Keratinocyte (primary cell): ENCODE measurements at places on chromosomes 11 and 22.

- no peak for DNase-seq
Observed at GRCh38 chr11:99066618-99067317, 46.0 kb downstream of the CNTN5 start.

- DNase-seq, result no peak
Observed at GRCh38 chr11:70306586-70307033, 36.1 kb downstream of the PPFIA1 start.

DNA sequence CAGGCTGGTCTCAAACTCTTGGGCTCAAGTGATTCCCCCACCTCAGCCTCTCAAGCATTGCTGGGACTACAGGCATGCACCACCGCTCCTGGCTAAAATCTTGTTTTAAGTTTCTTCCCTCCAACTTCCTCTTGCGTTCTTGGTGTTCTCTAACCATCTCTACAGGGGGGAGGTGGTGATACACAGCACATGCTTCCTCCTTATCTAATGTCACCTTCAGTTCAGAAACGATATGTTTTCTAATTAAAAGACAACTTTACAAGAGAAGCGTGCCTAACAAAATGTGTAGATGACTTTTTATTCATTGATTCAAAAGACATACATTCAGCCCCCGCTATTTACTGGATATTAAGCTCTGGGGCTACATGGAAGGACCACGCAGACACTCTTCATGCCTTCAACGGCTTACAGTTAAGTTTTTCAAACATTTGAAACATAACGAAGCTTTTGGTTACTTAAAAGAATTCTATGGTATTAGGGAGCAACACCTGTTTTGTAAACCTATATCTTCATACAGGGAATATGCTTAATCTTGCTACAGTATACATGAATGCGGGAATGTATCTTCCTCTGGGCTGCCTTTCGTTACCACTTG lies 933 bp upstream of the DLAT start:
- DNase-seq, result no peak

- DNase-seq, result no peak
Observed at GRCh38 chr11:17974246-17974645, 38.6 kb downstream of the SERGEF start.

DNA sequence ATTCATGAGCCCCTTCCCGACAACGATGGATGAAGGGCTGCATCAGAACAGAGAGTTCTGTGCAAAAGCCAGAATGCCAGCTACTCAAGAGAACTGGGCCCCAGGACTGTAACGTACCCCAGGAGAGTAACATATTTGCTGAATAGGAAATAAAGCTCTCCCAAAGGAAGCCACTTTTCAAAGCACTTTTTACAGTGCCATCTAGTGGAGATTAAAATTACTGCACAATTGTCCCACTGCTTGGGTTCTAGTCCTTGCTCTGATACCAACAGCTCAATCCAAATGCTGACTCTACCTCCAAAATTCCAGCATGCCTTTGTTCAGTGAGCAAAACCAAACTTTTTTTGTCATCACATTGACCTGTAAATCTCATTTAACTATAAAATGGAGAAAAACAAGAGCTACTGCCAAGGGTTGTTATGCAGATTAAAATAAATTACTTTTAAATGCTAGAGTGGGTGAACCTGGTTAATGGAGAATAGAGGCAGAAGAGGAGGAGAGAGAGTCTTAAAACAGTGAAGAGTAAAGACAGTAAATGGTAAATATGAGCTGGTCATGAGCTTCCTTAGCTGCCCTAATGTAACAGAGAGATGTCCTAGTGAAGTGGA lies 87.6 kb upstream of the FSHB start:
- no peak for DNase-seq

DNA sequence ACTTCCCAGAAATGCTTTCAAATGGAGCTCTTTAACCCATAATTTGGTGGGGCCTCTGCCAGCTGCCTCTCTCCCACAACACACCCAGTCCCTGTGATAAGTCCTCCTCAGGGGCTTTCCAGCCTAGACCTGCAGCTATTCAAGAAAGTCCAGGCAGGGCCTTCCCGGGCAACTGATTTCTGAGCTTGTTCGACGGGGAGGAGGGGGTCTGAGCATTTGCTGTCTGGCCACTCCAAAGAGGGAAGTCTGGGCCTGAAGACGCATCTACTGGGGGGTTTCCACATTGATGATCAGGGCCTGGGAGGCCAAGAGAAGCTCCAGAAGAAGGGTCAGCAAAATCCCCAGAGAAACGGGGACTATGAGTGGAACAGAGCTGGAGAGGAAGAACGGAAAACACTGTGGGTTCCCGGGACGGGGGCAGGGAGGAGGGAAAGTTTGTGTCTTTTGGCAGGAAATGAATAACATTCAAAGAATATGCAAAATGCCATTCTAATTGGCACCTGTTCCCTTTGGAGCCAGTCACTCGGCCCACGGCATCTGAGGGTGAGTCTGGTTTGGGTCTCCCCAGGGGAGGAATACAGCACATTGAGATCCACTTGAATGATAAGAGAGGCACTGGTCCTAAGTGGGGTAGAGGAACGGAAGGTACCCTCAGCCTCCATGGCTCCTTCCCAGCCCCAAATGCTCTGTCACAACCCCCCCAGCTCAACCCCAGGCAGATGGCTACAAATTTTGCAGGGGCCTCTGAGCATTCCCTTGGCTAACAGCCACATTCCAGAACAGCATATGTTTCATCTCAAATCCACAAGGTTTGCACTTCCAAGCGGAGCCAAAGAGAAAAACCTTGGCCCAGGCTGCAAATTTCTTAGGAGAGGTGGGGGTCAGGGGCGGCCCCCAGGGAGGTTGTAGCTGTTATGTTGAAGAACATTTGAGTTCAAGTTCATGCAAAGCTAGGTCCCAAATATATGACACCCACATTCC lies 72.0 kb downstream of the RPUSD4 start:
- no peak for DNase-seq

- no peak for DNase-seq
Observed at GRCh38 chr11:86893235-86893634, 62.0 kb downstream of the FZD4 start.

- no peak for DNase-seq
Observed at GRCh38 chr11:72989727-72990126, 152.4 kb downstream of the FCHSD2 start.

GRCh38 chr11:48307760-48308386 lies 1.9 kb downstream of the OR4S1 start:
- DNase-seq, result no peak

DNA sequence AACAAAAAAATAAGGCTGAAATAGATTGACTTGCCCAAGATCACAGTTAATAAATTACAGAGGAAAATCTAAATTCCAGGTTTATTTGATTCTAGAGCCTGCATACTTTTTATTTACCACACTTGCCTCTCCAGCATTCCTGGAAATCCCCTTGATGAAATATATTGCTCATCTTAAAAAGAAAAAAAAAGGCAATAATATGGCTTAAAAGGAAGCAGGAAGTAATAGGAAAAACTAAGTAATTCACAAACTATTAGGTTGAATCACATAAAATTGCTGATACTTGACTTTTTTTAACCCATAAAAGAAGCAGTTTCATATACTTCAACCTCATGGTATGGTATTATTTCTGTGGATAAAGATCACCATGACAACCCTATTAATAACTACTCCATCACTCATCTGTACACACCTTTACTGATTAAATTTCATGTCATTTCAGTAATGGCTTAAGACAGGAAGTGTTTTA lies 52.9 kb downstream of the COPB1 start:
- DNase-seq, result no peak

GRCh38 chr11:28133146-28133545 lies 25.0 kb downstream of the METTL15 start:
- no peak for DNase-seq

DNA sequence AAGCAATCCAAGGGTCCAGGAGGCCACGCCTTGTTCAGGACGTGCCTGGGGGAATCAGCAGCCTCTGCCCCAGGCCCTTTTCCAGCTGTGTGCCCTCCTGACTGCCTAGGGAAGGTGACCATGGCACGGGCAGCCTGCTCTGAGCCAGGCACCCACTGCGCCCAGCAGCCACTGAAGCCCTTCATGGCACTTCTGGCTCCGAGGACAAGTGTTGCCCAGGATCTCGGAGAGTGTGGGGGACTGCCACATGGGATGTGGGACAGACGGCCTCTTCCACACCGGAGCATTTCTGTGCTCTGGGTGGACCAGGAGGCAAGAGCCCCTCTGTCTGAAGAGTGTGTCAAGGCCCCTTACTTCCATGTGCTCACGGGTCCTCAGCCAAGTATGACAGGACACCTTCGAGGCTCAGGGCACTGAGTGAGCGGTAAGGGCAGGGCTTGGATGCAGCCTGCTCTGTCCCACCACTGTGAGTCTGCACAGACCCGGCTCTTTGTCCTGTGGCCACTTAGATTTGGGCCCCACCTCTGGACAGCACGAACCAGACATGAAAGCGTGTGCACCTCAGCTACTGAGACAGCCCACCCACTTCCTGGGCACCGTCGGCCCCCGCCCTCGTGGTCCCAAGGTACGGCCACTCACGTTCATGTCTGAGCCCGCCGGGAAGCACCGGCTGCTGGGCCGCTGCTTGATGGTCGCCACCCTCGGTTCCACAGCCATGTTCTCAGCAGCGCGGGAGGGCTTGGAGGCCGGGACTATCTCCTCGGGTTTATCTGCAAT lies 93.6 kb downstream of the CTTN start:
- no peak for DNase-seq

GRCh38 chr11:16114978-16115871 lies 241.1 kb downstream of the SOX6 start:
- no peak for DNase-seq

DNA sequence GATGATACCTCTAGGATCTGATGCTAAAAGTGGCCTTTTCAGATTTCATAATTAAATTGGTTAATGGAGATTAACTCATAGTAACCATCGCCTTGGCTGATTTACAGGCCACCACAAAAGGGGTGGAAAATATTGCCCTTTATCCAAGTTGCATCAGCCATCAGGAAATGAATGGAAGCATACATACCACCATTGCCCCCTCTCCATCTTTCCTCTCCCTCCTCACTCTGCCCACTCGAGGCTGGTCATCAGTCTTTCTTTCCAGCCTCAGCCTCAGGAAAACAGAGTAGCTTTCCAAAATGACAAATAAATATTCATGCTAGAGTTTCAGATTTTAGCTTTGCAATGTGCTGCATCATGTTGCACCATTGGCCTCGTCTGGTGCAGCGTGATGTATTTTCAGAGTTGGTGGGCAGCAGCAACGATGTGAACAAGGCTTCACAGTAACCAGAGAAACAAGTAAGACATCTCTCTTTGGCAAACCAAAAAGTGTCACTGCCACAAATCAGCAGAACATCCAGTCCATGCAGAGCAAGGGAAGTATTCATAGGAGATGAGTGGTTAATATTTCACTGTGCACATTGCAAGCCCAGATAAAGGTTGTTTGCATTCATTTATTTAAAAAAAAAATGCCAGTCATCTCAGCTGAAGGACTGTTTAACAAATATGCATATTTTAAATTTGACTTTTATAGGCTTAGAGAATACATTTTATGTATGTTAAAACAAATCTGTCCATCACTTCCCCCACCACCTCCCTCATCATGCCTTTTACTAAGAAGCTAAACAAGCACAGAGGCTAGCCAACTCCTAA lies 136.7 kb upstream of the FAT3 start:
- no peak for DNase-seq

- no peak for DNase-seq
Observed at GRCh38 chr11:6545917-6546605, 49.0 kb downstream of the DNHD1 start.

- no peak for DNase-seq
Observed at GRCh38 chr11:12280199-12280837, 97.1 kb upstream of the PARVA start.

GRCh38 chr11:129146191-129146590 lies 45.9 kb downstream of the ARHGAP32 start:
- DNase-seq, result no peak

- no peak for DNase-seq
Observed at GRCh38 chr22:35743326-35743860, 25.7 kb downstream of the APOL5 start.
